ENCODE measurements at places on chromosomes 13 and 19.

DNA sequence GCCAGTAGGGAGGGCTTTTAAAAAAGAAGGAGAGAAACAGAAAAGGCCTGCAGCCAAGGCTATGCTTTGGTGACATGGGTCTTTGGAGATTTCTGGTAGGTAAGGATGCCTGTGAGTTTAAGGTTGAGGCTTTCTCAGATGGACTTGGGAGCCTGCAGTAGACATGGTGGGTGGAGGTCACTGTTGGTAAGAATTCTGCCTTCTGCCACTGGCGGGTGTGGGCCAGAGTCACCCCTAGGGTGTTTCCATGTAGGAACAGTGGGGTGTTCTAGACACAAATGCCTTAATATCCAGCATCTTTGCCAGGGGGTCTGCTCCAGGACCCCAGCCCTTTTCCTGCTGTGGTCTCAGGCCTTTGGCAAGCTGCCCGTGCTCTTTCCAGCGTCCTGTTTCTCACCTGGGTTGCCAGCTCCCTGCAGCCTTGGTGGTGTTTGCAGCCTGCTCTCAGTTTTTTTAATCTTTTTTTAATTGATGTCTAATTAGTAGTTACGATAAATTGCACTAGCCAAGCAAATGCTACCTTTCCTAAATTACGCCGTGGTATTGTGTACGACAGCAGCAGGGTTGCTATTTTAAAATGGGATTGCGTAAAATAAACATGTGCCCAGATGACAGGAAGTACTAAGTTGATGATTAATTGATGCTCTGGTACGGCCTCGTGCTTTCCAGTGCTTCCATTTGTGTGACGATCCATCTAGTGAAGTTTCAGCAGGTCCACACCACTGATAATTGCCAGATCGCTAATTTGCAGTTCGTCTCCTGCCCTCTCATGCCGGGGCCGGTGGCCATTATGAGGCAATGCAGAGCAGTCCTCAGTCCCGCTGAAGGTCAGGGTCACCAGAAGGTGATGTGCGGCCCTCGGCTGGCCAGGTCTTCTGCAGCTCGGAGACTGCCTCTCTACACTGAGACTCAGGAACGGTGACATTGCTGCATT, 35.3 kb upstream of the NPAS1 start:
- DNase-seq = no peak

- DNase-seq = no peak
Measured at GRCh38 chr19:1166872-1167573, 7.0 kb downstream of the SBNO2 start.

- no peak for DNase-seq
Measured at GRCh38 chr19:35642798-35643254, 1.3 kb downstream of the ETV2 start.

DNA sequence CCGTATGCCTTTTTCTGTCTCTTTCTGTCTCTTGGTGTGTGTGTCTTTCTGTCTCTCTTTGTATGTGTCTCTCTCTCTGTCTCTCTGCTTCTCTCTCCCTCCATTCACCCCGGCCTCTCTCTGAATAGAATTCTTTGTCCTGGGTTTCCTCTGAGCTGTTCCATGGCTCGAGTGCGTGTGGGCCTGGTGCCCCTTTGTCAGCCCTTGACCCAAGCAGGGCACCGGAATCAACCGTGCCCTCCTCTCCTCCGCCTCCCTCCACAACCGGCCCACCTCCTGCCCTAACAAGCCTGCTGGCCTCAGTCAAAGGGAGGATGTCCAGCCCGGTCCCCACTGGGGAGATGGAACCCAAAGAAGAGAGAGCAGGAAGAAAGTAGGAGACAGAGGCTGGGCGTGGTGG, 3.2 kb downstream of the AXL start:
- DNase-seq = no peak

GRCh38 chr19:47507924-47508553, 6.8 kb downstream of the NAPA start:
- no peak for DNase-seq

- DNase-seq = no peak
Measured at GRCh38 chr19:38932425-38933179, 1.9 kb downstream of the MRPS12 start.

DNA sequence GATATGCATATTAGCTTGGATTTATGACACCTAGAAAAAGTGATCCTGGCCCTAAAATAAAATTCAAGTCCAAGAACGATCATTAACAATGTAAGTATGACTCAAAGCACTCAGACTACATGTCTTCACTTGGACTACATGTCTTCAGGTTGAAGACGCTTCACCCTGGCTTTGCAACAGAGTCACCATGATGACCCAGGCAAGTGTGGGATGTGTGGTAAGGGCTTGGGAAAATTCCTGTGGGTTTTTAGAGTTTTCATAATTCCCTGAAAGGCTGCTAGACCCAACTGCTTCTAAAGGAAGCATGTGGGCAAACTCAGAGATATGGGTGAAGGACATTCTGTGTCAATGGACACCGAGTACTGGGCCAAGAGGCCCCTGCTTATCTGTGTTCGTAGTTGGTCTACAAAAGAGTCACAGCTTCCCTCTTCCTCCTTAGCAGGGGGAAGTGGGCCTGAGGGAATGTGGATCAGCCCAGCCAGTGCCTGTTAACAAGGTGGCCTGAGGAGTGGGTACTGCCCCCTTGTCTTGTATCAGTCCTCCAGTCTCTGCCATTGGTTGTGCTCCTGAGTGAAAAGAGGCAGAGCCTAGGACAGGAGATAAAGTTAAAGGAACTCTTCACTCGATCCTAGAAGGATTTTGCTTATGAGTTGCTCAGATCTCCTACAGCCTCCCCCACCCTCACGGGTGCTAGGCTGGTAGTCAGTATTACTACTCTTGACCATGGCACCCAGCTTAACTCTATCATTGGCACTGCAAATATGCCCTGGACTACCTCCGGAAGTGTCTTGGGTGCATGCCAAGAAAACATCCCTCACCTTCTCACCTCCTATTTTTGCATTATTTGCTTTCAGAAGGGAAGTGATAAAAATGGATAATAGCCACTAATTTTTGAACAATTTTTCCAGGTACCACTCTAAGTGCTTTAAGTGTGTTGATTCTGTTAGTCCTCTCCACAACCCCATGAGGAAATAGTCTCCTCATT, 406.3 kb downstream of the COG6 start:
- no peak for DNase-seq

GRCh38 chr19:1261798-1262622, 7.1 kb upstream of the CIRBP start:
- DNase-seq = no peak

DNA sequence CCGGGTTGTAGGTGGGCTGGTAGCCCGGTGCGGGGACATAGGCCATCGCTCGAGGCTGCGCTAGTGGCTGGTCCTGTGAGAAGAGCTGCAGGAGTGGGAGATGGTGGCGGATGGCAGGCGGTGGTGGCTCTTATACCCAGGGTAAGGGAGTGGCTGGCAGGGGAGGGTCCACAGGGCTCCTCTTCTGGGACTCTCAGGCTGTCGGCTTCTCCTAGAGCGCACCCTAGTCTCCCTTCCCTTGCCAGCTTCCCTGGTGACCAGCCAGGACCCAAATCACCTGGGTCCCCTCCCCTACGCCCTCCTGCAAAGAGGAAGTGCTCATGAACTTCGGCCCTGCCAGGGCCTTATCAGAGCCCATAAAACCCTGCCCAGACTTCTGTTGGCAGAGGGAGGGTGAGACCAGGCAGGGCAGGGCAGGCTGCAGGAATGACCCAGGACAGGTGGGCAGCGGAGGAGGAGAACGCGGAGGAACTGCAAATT, at the start of gene LGALS4:
Gene LGALS4, minus strand, starts transcription at position 105 of the 480 bp plus-strand sequence. Its CDS starts 59 bp downstream, at position 46.
- DNase-seq = no peak

DNA sequence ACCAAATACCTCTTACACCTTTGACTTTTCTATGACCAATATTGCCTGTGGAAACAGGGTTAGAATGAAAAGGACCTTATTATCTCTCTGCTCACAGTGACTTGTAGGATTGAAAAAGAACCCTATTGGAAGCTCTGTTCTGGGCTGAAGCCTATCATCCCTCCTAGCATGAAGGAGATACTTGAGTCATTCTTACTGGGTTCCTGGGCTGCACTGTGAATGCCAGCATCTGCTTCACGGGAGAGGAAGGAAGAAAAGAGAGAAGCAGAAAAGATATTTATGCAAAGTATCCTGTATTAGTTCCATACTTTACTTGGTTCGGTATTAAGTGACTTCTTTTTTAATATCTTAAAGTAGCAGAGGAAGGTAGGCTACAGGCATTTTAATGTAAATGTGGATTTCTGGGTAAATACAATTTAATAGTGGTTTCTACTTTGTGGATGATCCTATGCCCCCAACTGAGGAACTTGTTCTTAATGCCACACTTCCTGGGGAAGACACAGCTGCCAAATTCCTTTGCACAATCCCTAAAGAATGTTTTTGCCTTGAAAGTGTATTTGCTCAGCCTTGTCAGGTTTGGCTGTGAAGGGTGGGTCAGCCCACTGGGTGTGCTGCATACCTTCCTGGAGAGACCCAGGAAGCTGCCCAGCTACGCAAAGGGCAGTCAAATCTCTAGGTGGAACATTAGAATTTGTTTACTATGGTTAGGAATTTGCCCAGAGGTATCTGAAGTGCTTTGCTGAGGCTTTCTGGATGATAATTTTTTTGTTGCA, 13.7 kb upstream of the SCEL start:
- no peak for DNase-seq

DNA sequence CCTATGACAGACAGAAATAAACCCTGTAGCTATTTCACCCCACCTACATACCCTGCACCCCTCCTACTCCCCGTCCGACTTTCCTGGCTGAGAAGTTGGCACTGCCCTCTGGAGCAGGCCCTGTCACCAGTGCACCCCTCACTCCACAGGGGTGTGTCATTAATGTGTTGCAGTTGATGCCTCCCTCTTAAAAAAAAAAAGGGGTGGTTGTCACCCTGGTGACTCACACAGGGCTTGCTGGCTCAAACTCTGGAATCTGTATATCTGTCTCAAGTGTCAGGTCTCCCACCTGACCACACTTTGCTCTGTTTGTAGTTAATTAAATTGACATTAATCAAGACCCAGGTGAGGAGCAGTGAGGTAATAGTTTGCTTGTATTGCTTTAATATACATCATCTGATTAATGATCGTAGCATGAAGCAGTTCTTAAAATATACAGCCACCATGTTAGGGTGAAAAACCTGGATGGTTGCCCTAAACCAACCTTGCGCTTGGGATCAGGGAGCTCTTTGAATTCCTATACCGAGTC, 2.0 kb upstream of the GATAD2A start:
- no peak for DNase-seq

All from cortex of kidney (tissue), 1 donor.